ENCODE measurements at places on chromosomes 4 and X.
A peak's percentile ranks its signal among the peaks of the same experiment; 100 is the strongest.

- no peak for DNase-seq
Observed at GRCh38 chrX:15977644-15978043, 123.0 kb upstream of the AP1S2 start.

- no peak for DNase-seq
Observed at GRCh38 chr4:138113819-138114400, 128.2 kb downstream of the SLC7A11 start.

DNA sequence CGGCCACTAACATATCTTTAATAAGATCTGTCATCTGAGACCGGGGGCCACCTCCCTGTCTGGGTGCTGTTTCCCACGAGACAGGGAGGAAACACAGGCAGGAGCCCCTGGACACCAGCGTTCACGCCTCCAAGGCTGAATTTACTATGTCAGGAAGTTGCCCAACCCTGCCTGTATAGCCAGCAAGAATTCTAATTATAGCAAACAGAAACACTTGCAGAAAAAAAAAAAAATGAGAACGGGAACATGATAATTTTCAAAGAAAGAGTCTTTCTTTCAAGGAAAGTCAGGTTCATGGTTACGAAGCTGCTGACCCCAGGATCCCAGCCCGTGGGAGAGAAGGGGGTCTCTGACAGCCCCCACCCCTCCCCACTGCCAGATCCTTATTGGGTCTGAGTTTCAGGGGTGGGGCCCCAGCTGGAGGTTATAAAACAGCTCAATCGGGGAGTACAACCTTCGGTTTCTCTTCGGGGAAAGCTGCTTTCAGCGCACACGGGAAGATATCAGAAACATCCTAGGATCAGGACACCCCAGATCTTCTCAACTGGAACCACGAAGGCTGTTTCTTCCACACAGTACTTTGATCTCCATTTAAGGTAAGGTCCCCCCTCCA, at the start of gene IL3RA:
Gene IL3RA, plus strand, starts transcription at position 455 of the 613 bp plus-strand sequence. CDS start 4,981 bp downstream, outside the sequence.
- no peak for DNase-seq

GRCh38 chrX:19866626-19867410, 20.6 kb downstream of the SH3KBP1 start:
- no peak for DNase-seq

GRCh38 chrX:21730026-21730425, 27.9 kb downstream of the SMPX start:
- DNase-seq, result no peak

- no peak for DNase-seq
Observed at GRCh38 chrX:145609951-145610511, 207.6 kb upstream of the SLITRK2 start.

- peak; percentile 9 for DNase-seq
Observed at GRCh38 chrX:110786486-110786885, 9.1 kb downstream of the CHRDL1 start.

All from fibroblast of skin of left quadriceps (primary cell).